CD4-positive, alpha-beta T cell treated with Interleukin-4 for 4 hours (primary cell): ENCODE measurements at places on chromosomes 6 and 20.
A peak's percentile ranks its signal among the peaks of the same experiment; 100 is the strongest.

- DNase-seq = no peak
Observed at GRCh38 chr6:52510213-52510562, 66.7 kb downstream of the TRAM2 start.

DNA sequence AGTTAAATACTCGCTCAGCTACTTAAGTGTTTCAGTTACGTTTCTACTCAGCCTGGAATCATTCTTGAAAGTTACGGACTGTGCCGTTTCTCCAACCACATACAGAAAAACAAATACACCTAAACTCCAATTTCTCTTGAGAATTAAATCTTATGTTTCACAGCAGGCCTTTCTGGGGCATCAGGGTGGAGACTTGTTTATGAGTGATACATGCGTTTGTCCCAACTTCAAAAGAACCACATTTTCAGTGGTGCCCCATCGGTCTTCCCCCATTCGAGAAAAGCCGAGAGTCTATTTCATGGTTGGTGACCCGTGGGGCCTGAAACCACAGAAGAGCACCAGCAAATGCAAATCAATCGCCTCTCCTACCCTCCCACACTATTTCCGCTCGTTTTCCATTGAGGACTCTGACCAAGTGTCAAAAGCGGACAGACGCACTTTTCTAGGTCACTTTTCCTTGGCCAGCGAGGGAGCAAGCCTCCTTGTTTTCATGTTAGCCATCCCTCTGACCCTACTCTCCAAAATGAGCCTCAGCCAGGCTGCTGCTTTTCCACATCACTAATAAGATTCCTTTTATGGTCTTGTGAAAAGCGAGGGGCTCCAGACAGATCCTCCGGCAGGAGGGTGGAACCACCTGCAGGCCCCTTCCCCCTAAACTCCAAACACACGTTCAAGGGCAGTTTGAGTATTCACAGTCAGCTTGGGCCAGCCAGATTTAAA is 3.1 kb downstream of the JAG1 start:
- DNase-seq = no peak

- DNase-seq = peak; percentile 40
Observed at GRCh38 chr6:47414423-47415167, 63.0 kb upstream of the CD2AP start.

DNA sequence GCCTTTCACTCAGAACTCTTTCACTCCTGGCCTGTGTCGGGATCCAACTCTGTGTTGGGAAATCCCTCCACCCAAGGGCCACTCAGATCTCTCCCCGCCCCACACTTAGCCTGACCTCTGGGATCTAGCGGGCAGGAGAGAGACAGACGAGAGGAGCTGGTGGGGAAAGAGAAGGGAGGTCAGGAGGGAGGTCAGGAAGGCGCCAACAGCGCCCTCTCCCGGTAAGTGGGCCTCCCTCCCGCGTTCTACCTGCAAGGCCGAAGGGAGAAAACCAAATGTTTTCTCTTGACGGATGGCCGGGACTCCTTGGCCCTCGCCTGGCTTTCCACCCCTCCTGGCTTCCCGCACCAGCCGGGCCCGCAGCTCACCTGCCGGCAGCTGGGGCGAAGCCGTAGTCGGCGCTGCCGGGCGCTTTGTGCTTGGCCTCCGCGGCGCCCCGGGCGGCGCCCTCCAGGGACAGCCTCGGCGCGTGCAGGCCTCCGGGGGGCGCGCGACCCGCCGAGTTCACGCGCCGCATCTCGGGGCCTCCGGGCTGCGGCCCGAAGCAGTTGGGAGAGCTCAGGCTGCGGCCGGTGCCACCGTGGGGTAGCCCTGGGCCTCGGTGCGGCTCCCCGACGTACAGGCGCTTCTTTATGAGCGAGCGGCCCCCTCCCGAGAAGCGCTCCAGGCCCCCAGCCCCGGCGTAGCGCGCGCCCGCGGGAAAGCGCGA is 38.2 kb downstream of the C6orf132 start:
- peak; percentile 63 for DNase-seq

DNA sequence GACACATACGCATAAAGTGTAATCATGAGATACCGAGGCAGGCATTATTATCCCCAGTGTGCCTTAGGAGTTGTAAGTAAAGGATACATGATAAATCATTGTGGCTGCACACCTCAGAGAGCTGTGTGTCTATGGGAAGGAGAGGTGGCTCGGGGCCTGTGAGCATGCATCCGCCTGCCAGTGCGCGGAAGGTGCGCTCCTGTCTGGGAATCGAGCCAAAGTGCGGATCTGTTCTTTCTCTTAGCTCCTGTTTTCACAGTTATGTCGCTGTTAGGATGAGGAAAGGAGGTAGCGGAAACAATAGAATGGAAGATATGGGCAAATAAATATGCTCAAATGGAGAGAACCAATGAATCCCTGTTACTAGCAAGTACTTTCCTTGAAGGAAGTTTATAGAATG is 98.0 kb downstream of the ANKRD6 start:
- no peak for DNase-seq

- DNase-seq = no peak
Observed at GRCh38 chr6:25844518-25844917, 12.7 kb upstream of the SLC17A1 start.

DNA sequence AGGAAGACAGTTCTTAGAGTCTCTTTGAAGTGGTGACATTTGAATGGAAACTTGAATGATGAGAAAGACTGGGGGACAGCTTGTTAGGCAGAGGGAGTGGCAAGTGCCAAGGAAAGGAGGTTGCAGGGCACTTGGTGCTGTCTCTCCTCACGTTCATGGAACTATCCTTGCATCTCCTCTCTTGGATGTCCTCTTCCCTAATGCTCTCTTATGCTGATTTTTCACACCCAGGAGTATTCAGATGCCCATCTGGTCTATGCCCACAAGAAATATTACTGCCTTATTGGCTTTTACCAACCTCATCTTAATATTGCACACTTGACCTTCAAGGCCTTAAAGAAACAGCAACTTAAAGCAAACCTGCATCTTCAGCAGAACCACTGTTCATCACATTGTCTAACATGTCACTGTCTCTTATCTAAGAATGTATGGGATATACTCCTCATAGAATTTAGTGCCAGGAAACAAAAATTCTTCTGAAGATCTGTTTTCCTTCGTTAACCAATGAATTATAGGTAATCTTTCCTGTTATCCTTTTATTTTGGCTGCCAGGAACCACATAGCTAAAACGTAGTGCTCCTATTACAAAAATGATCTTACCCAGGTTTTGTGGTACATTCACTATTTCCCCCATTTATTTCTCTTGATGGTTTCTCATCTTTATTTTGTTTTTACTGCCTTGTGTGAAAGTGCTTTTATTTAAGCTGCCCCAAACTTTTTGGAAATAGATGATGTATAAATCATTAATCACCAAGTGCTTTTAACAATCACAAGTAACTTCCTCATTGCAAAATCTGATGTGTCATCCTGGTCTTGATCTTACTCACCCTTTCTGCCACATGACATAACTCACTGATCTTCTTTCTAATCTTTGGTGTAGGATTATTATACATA is 12.8 kb downstream of the RGS17 start:
- no peak for DNase-seq

- no peak for DNase-seq
Observed at GRCh38 chr6:106751501-106752252, 122.3 kb downstream of the QRSL1 start.

DNA sequence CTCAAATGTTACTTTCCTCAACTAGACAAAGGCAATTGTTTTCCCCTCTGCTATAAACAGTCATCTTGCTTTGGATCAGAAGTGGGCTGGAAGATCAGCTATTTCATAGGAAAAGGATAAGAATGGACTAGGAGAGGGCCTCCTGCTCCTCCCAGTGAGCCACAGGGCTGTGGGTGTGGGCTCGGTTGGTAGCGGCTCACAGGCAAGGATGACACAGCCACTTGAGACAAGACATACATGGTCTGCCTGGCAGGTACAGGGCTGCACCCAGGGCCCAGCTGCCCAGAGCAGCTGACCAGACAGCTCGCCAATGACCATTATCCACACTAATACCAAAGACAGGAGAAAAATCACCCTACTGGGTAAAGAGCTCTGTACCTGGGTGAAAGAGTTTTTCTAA is 9.0 kb upstream of the SLA2 start:
- DNase-seq = no peak

- no peak for DNase-seq
Observed at GRCh38 chr6:109466212-109466923, 10.8 kb upstream of the MICAL1 start.

DNA sequence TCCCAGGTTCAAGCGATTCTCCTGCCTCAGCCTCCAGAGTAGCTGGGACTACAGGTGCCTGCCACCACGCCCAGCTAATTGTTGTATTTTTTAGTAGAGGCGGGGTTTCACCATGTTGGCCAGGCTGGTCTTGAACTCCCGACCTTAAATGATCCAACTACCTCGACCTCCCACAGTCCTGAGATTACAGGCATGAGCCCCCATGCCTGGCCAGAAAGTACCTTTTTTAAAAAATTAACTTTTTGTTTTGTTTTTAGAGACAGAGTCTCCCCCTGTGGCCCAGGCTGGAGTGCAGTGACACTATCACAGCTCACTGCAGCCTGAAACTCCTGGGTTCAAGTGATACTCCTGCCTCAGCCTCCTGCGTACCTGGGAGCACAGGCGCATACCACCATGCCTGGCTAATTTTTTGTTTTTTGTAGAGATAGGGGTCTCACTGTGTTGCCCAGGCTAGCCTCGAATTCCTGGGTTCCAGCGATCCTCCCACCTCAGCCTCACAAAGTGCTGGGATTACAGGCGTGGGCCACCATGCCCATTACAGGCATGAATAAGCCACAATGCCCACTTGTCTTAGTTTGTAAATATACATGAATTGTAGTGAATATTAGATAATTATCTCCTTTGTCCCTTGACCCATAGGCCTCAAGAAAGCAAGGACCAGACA is 17.4 kb upstream of the EEF1A1 start:
- DNase-seq = no peak
